ENCODE measurements at places on chromosomes 6 and 20.

GRCh38 chr6:85126485-85127167 lies 323.3 kb upstream of the NT5E start:
- no peak for DNase-seq

- DNase-seq: no peak
These were observed 392.7 kb downstream of the CDC5L start for GRCh38 chr6:44780161-44780560.

- DNase-seq: no peak
These were observed 85.0 kb upstream of the PMEPA1 start for GRCh38 chr20:57794600-57795341.

DNA sequence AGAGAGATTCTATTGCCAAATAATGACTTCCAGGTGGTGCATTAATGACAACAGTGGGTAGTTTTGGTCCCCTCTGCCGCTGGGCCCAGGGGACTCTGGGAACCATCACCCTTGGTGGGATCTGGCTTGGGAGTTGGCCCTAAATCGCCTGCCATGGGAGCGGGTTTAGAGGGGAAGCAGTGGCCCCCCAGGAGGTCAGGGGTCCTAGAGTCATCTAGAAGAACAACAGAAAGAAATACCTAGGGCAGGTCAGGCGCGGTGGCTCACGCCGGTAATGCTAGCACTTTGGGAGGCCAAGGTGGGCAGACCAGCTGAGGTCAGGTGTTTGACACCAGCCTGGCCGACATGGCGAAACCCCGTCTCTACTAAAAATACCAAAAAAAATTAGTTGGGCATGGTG lies 17.8 kb upstream of the ARFGEF2 start:
- no peak for DNase-seq

- no peak for DNase-seq
These were observed 92.5 kb downstream of the TCP11 start for GRCh38 chr6:35048631-35049083.

DNA sequence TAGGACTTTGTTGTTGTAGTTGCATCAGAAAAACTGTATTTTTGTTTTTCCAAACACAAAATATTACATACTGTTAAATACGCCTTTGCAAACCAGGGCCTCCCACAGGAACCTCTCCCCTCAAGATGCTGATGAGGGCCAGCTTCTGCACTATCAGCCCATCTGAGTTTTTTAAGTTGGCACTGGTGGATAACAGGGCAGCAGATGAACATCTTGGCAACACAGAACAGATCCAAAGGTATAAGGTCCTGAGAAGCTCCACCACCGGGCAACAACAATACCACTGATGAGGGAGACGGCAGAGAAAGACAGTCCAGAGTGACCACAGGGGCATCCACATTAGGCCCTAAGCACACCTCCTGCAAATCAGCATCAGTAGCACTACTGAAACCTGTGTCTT lies 177.7 kb downstream of the DLL1 start:
- DNase-seq: no peak

DNA sequence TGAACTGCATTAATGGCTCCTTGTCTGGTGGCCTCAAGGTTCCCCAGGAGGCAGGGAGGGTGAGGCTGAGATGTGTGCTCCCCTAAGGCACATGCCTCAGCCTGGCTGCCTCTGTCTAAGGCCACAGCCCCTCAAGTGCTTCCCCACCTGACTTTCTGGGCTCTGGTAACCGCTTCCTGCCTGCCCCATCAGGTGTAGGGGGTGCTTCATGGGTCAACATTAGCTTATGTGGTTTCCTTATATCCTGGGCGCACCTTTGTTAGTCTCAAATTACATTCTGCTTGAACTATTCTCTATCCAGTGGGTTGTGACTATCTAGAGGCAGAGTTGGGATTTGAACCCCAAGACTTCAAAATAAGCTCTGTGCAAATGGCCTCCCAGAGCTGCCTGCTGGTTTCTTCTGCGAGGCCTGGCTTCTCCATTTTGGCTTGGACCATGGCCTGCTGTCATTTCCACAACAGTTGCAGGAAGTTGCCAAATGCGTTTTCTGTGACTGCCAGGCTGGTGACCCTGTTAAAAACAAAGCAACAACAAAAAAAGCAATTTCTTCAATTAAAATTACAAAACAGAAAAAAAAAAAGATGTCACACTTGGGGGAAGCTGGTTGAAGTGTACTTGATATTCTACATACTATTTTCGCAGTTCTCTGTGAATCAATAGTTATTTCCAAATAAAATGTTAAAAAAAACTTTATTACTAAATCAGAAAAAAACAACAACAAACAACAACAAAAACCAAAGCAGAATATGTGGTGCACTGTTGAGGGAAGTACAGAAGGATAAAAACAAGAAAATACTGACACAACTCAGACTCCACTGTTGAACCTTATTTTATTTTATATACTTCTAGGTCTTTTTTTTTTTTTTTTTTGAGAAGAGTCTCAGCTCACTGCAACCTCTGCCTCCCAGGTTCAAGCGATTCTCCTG lies 20.0 kb upstream of the ZNFX1 start:
- no peak for DNase-seq

DNA sequence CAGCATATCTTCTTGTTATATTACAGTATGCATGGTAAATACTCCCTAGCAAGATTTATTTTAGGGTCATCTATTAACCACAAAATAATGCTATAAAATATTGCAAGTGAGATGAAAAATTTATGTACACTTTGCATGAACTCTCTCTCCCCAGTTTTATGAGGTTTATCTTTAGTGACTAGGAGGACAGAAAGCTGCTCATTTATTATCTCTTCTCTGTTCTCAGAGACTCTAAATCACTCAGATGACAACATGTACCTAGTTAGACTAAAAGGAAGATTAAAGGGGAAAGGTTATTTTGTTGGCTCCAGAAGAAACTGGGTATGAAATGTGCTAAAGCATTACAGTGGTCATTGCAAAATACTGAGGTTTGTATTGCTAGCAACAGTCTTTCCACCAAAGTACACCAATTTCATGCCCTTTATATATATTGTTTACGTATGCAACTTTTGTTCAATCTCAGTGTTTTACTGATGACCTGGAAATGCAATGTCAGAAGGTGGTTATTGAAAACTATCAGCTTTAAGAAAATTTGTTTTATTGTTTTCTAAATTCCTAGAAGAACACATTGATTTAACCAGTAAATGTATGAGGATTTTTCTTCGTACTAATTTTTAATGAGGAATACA lies 11.8 kb downstream of the RFX6 start:
- no peak for DNase-seq

DNA sequence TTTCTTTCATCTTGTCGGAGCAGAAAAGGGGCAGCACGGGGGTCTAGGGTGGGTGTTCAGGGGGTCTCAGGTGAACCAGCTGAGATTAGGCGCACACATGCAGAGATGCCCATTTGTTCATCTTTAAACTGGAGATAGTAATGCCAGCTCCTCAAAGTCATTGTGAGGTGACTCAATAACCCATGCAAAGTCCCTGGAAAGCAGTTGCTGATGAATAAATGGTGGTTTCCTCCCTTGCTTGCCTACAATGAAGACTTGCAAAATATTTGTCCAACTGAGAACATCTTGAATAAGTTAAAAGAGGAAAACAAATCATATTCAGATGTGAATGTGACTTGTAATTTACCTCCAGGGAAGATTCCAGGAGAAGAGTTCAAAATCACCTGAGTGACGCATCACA lies 206.9 kb downstream of the LY86 start:
- DNase-seq: no peak

GRCh38 chr6:155958550-155958949 lies 502.9 kb upstream of the NOX3 start:
- no peak for DNase-seq
